ENCODE measurements at places on chromosomes 2 and 18.

GRCh38 chr2:170585067-170585466, 130.1 kb upstream of the SP5 start:
- no peak for DNase-seq

DNA sequence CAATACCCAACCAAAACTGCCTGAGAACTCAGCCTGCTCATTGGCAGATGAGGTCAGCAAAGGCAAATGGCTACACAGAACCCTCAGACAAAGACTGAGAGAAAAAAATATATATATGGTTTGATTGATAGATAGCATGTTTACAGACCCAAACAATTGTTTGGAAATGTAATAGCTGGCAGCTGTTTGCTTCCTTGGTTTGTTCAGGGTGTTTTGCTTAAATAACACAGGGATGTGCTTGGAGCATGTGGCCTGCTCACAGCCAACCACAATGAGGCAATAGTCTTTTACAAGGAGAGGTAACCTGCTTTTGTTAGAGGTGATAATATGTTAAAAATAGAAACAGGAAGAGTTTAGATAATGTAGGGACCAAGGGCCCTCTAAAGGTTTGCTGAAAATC, 84.5 kb downstream of the PDK1 start:
- no peak for DNase-seq

GRCh38 chr2:20106746-20107145, 55.3 kb upstream of the LAPTM4A start:
- peak; percentile 22 for DNase-seq

GRCh38 chr2:42569883-42570282, 1.5 kb downstream of the MTA3 start:
- no peak for DNase-seq
